ENCODE measurements at places on chromosomes 16 and 17. TPM values are rescaled to one million over a fixed set of nuclear protein-coding genes. Genes with fewer than 3 reads are reported as not detected.

Gene SLC5A11
- not detected for total RNA-seq

Gene SEZ6L2
- 69.6 TPM for total RNA-seq

Gene KCNH6
- total RNA-seq = not detected

Gene MT4
- total RNA-seq = not detected

Gene ZNF423
- 12.4 TPM for total RNA-seq

Gene HS3ST3B1
- 8.7 TPM for total RNA-seq

Gene SMIM22
- not detected for total RNA-seq

Gene CNEP1R1
- total RNA-seq = 31.1 TPM

Gene UTS2R
- not detected for total RNA-seq

Data from astrocyte (in vitro differentiated cells and primary cell).